ENCODE measurements at places on chromosomes 13 and 19. TPM values are rescaled to one million over a fixed set of nuclear protein-coding genes. Genes with fewer than 3 reads are reported as not detected.

CGB2 gene
- not detected for total RNA-seq

LIM2 gene
- not detected for total RNA-seq

DNA sequence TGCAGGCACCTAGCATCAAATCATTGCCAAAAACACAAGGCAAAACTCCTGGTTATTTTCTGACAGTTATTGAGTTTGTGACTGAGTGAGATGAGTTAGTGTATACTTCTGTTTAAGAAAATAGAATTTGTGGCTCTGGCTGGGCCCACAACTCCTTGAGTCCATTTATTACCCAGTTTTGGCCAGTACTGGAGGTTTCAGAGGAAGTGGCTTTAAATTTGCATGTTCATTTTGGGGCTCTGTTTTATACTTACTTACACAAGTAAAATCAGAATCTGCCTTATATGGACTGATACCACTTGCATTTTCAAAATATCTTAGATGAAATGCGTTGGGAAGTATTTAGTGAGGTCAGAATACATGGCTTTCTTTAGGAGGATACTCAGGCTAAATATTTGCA, 29.0 kb downstream of the TNFSF11 start:
- H3K27me3 ChIP-seq, result no peaks in the 10 kb centered on the region
- H3K4me3 ChIP-seq, result no peak overlapping the region
- no peak overlapping the region for H3K27ac ChIP-seq
- H3K4me1 ChIP-seq, result no peaks in the 10 kb centered on the region
- DNase-seq, result no peak

DNA sequence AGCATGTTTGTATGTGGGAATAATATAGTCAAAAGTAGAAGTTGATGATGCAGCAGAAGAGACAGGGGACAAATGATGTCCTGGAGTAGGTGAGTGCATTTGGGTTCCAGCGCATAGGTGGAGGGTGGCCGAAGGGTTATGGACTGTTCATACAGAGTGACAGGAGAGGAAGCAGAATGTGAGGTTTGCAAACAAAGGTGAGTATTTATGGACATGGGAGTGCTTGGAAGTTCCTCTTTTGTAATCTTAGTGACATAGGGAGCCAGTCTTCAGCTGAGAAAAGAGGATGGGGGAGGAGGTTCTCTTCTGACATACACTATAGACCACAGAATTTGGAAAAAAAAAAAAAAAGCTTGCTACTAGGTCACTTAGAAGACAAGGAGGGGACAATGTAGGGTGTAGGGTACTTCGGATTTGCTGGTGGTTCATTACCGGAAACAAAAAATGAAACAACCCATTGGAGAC, 331.6 kb downstream of the DLEU7 start:
- H3K27ac ChIP-seq, result no peak overlapping the region
- no peaks in the 10 kb centered on the region for H3K27me3 ChIP-seq
- DNase-seq, result no peak
- peaks cover 12% of the 10 kb centered on the region for H3K4me1 ChIP-seq
